ENCODE measurements at places on chromosomes 7 and 10.

- no peak for DNase-seq
Observed at GRCh38 chr7:118005026-118005425, 131.8 kb upstream of the CTTNBP2 start.

GRCh38 chr7:112439476-112439875 is 10.8 kb upstream of the IFRD1 start:
- DNase-seq = no peak

GRCh38 chr7:144659211-144659610 is 176.6 kb downstream of the TPK1 start:
- DNase-seq = no peak

DNA sequence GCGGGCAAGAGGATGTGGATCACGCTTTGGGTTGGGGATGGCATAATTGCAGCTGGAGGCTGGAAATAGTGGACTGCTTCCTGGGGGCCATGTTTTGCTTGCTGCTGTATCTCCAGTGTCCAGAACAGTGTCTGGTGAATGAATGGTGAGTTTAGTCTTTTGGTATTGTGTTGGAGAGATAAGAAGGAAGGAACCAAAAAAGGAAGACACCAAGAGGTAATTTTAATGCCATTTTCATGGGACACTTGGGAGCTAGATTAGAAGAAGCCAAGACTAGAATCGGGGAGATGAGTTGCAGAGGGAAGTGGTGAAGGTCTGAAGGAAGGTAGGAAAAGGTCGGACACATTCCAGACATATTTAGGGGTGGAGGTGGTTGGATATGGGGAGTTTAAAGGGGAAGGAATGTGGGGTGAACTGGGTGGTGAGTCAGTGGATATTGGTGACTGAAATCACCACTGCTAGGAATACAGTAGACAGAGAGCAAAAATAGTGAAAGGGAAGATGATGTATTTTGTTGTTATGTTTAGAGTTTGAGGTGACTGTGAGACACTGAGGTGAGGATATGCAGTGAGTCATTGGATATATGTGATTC is 76.7 kb downstream of the CCNY start:
- DNase-seq = no peak

GRCh38 chr10:28300027-28300426 is 2.8 kb downstream of the MPP7 start:
- no peak for DNase-seq

DNA sequence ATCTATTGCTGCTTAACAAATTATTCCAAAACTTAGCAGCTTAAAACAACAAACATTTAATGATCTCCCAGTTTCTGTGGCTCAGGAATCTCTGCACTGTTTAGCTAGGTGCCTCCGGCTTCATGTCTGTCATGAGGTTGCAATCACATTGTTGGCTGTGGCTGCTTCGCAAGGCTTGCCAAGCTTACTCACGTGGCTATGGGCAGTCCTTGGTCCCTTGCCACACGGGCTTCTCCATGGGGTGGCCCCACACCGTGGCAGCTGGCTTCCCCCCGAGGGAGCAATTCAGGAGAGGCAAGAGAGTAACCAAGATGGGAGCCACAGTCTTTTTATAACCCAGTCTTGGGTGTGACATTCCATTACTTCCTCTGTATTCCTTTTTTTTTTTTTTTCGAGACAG is 67.4 kb downstream of the NEURL1 start:
- DNase-seq = no peak
